Stimulated activated CD8-positive, alpha-beta memory T cell treated with anti-CD3 and anti-CD28 coated beads, Interleukin-2, amount 100 ng/mL, for 48 hours (primary cell): ENCODE measurements at places on chromosomes 7 and 10.

DNA sequence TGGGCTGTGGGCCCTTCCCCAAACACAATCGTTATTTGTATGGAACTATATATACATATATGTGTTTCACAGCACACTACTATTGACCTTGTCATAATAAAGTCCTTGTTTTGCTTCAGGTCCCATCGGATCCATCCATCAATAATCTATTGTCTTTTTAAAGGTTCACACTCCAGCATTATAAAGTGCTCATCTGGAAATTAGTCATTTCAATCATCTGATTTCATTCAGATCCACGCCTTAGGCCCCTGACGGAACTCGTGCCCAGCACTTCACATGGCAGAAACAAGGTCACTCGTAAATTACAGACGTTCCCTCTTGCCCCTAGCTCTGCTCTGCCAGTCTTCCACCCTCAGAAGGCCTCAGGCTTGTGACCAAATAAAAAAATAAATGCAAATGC, 133.1 kb upstream of the PPP2R2D start:
- DNase-seq, result no peak

DNA sequence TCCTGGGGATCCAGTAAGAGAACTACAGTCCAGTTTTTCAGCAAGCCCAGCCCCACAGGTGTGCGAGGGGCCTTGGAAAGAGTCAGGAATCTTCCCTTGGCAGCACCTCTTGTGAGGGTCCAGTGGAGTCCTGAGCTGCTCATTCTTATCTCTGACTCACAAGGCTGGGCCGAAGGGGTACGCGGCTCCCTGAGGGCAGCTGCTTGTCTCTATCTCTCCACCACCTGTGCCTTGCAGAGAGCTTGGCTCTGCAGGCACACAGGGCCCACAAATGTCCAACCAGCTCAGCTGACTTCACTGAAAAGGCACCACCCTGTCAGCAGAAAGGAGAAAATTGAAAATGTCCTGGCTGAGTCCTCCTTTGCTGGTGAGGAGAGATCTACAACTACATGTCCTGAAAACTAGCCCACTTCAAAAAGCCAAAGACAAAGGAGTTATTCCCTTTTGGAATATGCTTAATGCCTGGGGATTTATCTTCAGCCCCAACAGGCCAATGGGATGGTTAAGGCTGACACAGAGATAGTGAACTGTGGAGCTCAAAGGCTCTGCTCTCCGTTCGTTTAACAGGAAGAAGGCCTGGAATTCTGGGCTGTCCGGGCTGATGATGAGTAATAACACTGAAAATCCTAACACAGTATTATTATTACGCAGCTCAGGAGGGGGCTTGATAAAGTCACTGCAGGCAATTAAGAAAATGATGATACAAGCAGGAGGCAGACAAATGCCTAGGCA, 23.4 kb downstream of the UROS start:
- no peak for DNase-seq

DNA sequence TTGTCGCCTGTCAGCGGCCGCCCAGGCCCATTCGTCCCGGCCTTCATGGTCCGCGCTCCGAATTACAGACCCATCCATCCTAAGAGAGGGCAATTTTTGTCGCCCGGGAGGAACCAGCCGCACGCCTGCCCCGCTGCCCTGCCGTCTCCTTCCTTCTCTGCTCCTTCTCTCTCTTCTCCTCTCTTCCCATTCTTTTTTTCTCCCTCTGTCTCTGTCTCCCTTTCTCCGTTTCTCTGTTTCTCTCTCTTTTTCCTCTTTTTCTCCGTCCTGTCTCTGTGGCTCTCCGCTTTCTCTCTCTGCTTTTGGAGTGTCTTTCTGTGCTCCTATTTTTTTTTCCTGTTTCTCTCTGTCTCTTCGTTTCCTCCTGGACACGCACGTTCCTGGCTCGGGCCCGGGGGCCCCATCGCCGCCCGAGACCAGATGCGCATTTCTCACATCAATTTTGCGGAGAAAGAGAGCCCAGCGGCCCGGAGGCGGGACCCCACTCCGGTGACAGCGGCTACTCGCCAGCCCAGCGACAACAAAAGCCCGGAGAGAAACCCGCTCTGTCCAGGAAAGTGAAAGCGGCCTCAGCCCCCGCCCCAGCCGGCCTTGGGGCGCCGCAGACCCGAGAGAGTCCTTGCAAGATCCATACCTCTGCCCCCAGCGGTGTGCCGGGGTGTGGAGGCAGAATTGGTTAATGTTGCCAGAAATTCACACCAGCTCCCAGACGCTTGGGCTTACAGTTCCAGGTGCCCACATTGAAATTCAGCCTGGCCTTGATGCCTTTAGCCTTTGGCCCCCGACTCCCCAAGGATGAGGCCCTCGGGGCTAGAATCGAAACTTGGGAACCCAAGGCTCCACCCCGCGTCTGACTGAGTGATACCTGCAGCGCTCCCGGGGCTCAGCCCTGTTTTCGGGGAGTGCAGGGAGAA, 4.1 kb downstream of the LBX1 start:
- no peak for DNase-seq

- no peak for DNase-seq
These were observed 32.1 kb downstream of the UMAD1 start for GRCh38 chr7:7672545-7673239.

DNA sequence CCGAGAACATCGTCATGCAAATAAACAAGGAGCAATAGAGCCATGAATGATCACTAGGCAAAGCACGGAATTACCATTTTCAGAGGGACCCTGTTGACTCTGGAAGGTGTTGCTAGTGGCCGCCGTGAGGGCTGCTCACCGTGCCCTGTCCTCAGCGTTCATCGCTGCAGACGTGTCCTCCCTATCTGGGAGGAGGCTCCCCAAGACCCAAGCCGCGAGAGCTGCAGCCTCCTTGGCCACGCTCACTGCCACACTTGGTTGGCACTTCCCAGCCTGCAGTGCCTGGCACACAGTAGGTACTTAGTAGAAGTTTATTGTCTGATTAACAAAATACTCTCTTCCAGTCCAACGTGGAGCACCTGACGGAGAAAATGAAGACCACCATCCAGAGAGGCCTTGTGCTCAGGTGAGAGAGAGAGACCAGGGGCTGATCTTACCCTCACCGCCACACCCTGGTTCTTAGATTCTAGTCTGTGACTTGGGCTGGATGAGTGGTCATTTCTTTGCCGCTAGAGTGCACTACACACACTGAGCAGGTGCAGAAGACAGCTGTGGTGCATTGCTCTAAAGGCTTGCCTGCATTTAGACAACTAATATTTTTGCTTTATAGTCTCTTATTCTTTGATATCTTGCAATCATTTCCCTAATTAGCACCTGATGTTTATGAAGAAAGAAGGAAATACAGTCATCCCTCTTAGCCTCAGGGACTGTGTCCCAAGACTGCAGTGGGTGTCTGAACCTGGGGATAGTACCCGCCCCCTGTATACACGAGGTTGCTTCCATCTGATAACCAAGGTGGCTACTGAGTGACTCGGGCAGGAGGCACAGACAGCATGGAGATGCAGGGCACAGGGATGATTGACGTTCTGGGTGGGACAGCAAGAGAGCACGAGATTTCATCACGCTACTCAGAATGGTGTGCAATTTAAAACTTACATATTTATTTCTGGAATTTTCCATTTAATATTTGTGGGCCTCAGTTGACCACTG, 40.3 kb downstream of the PITRM1 start:
- no peak for DNase-seq

GRCh38 chr7:2230226-2230625, 2.5 kb downstream of the MAD1L1 start:
- no peak for DNase-seq

- no peak for DNase-seq
These were observed 18.9 kb downstream of the GIMAP5 start for GRCh38 chr7:150756166-150756565.
